ENCODE measurements at places on chromosomes 11 and 22.
A peak's percentile ranks its signal among the peaks of the same experiment; 100 is the strongest.

DNA sequence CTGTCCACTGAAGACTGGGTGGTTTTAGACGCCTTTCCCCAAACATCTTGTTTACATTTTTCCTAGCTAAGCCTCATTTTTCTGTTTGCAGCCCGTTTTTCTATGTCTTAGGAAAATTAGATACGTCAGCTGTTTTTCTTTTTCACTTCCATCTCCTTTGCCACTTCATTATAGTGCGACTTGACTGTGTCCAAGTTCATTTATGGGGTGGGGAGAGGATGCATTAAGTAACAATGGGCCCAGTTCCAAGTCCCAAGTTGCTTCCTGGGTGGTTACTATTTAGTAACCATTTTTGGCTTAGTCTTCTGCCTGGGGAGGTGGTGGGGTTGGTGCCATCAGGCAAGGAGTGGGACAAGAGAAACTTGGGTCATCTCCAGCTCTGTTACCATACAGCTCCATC, 83.0 kb downstream of the TRAF6 start:
- no peak for DNase-seq

DNA sequence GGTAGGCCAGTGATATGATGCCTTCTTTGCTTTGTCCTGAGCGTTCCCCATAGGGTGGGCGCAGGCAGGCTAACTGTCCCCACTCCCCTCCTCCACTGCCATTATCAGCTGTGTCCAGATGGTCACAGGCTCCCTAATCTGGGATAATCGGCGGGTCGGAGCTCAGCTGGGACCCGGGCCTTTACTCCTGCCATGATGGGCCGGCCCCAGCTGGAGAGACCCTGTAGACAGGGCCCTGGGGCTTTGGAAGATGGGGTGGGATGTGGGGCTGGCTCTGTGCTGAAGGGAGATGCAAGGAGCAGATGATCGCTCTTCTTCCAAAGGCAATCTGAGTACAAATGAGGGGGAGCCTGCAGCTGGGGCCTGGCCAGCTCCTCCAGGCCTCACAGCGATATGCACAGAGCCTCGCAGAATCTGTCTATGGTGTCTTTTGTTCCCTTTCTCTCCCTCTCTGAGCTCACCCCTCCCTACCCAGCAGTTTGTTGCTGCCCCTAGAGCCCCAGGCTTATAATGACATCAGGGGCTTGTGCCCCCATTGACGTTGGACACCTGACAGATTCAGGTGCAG, 11.9 kb downstream of the KLHL35 start:
- DNase-seq: no peak

- no peak for DNase-seq
Observed at GRCh38 chr11:79381036-79381435, 59.8 kb downstream of the TENM4 start.

DNA sequence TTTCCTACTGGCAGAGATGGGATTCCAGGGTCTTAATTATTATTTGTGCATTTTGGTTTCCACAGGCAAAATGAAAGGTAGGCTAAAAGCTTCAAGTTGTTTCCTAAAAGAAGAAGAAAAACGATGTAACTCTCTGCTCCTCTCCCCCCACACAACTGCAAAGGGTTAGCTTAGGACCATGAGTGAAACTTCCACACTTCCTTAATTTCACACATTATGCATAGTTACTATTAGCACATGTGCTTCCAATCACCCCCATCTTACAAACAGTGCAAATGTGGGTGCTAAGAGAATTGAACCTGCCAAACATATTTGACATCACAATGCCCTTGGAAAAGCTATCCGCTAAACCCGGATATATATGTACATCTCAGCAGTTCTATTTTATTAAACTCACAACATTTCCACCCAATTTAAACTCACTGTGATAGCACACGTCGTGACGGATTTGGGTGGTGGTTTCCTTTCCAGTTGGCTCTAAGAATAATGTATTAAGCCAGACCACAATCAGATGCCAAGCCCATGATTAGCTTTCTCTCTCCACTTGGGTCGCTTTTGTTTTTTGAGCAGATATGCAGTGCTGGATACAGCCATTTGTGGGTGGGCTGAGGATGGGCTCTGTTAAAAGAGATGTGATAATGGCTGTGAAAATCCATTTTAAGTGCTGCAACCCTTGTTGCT, 245.0 kb upstream of the POU2AF2 start:
- DNase-seq: no peak

- DNase-seq: no peak
Observed at GRCh38 chr11:58776891-58777710, 45.4 kb upstream of the GLYAT start.

DNA sequence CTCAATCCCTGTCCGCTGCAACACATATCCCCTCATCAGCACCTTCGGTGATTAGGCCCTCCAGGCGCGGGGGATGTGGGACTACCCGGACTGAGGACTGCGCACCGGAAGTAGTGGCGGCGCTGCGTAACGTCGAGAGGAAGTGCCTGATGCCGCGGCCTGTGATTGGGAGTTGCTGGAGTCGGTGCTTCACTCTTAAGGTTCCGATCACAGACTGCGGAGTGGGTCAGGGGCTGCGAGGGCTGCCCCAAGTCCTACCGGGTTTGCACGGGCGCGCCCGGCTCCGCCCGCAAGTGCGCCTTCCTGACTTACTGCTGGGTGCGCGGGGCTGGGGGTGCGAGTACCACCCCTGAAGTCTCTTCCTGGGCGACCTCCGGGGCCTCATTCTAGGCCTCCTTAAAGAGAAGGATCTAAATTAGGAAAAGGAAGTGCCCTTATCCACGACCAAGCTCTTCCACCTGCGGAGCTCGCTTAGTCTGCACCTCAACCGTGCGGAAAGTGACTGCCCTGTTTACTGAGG, at the start of gene ALKBH3:
TSS of gene ALKBH3 (plus strand) at position 192 of the 520 bp plus-strand sequence. CDS start 1,822 bp downstream, outside the sequence.
- peak; percentile 91 for DNase-seq

GRCh38 chr11:119423509-119424254, 710 bp upstream of the THY1 start:
- DNase-seq: no peak

- DNase-seq: no peak
Observed at GRCh38 chr11:115672999-115673411, 168.8 kb upstream of the CADM1 start.

DNA sequence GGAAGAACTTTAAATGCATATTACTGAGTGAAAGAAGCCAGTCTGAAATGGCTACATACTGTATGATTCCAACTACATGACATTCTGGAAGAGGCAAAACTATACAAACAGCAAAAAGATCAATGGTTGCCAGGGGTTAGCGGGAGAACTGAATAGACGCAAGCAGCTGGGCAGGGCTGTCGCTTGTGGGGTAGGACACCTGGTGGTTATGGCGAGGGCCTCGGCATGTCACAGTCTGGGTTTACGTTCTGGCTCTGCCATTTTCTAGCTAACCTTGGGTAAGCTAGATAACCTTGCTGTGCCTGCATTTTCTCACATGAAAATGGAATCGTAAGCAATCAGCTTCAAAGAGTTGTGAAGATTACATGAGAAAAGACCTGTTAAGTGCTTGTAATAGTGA, 55.2 kb upstream of the SYT13 start:
- DNase-seq: no peak

DNA sequence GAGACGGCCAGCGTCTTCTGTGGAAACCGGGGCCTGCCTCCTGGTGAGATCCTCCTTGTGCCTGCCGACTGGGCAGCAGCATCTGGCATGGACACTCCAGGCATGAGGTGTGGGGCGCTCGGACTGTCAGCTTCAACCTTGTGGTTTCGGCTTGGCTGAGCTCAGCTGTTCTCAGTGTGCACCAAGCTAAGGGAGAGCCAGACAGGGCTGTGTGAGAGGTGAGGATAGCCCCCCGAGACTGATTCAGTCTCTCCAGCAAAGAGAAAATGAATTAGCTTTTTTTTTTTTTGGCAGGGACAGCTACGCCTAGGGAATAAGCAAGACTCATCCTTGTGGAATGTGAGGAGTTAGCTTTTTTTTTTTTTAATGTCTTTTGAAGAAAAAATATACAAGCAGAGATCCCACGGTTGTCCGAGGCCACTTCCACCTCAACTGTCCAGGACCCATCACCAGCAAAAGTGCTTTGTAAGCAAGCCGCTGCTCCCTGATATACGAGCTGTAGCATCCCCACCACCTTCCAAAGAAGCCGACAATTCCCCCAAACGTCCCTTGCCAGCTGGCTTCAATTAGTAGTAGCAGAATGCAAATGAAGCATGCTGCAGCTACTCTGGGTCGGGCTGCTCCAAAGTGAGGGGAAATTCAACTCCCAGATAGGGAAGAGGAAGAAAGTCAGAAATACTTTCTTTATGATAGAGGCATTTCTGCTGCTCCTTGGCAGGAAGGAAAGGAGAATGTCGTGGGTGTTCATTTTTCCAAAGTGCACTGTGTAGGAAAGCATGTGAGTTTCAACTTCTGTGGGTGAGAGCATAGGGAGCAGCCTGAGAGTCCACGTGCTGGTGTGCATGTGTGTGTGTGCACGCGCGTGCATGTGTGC, 9.7 kb upstream of the THY1 start:
- DNase-seq: no peak

DNA sequence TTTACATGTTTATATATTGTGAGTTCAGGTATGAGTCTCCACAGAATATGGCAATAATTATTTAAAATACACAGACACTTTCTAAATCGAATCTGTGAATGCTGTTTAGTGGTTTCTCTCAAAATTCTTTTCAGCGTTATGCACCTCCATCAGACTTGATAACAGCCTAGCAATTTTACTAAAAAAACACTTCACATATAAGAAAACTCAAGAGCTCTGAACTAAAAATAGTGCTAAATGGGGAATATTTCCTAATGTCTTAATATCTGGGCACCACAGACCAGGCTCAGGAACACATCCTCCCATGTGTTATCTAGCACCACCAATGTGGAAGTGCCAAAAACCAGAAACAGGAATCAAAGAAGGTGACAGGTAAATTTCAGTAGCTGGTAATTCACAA, 47.9 kb downstream of the ARHGAP32 start:
- no peak for DNase-seq

GRCh38 chr11:12684816-12685215, 10.6 kb downstream of the TEAD1 start:
- DNase-seq: no peak

DNA sequence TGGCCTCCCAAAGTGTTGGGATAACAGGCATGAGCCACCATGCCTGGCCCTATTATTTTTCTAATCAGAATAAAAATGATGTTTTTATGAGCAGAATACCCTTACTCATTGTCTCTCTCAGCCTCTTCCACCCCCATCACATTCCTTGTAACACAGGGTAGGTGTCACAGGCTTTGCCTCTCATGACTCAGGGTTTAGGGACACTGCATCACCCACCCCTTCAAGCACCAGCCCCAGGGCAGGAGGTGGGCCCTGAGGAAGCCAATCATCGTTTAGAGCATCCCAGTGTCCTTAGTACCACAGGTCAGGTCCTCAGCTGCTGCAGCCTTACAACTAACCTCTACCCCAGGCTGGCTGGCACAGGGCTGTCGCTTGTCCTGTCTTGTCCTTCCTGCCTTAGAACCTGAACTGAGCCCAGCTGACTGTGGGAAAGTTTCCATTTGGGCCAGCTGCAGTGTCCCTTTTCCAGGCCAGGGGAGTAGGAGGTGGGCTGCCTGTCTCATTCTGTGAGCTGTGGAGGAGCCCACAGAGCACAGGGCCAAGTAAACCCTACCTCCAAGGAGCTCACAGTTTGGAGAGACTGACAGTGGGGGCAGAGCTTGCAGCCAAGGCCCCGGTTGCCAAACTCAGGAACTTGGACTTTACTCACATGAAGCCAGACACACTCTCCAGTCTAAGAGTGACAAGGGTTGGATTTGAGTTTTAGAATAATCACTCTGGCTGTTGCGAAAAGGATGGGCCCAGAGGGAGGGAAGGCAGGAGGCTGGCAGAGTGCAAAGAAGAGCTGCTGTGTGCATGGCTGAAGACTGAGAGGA, 19.5 kb upstream of the UVRAG start:
- no peak for DNase-seq

DNA sequence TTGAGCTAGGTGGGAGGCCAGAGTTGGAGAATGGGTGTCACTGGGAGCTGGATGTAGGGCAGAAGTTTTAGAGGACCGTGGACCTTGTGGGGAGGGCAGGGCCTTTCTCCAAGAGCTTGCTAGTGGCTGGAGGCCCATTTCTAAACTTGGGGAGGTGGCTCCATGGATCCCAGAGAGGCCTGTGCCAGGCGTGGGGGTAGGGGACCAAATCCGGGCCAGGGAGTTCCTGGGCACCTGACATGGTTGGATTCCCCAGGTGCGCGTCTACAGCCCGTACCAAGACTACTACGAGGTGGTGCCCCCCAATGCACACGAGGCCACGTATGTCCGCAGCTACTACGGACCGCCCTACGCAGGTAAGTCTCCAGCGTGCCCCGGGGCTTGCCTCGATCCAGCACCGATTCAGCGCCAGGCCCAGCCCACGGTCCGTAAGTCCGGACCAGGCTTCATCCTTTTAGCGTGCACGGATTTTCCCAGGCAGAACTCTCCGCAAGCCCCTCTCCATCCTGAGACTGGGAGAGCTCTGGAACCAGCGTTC, 14.2 kb downstream of the PLEKHB1 start:
- no peak for DNase-seq

- no peak for DNase-seq
Observed at GRCh38 chr11:113184498-113184897, 129.9 kb upstream of the TTC12 start.

DNA sequence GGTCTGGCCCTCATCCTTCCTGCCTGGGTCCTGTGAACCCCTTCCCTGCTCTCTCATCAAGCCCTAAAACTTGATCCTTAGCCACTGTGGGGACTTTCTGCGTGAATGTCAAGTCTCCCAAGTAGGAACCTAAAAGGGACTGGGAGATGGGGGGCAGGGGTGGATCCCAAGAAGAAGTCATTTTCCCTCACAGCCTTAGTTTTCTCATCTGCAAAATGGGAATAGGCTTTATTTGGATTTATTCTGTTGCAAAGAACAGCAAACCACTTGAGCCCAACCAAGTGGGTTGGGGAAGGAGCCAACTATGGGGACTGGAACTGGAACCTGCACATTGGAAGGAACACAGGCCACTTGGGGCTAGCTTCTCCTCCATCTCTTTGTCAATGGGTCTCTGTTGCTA, 36.8 kb downstream of the NEU3 start:
- no peak for DNase-seq

DNA sequence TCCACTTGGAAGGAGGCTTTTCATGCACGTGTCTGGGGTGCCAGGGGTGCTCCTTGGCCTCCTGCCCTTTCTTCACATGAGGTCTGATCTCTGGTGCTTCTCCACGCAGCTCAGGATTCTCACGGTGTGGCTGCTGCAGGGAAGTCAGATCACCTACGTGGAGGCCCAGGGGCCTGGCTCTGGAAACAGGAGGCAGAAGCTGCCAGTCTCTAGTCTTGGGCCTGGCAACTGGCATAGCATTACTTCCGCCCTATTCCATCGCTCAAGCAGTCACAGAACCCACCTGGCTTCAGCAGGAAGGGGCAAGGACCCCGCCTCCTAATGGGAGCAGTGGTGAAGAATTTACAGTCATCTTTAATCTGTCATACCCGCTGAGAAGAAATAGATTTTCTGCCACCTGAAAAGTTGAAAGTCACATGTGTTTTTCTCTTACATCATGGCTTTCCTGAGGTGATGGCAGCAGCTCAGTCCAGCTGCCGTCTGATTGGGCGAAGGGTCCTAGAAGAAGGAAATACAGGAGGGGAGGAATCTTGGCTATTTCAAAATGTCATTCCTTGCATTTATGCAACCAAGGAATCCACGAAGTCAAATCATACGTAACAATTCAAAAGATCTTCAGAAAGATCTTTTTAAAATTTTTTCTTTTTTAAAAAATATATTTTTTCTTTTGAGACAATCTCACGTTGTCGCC, 50.1 kb upstream of the DKK3 start:
- no peak for DNase-seq

- no peak for DNase-seq
Observed at GRCh38 chr22:27110665-27111451, 453.5 kb downstream of the MIAT start.

GRCh38 chr11:124791626-124792341, 8.4 kb downstream of the MSANTD2 start:
- no peak for DNase-seq
